ENCODE measurements at places on chromosomes 6 and 20.

GRCh38 chr6:53566755-53567154, 21.9 kb upstream of the GCLC start:
- DNase-seq: no peak

GRCh38 chr6:168926306-168926705, 327.3 kb downstream of the THBS2 start:
- no peak for DNase-seq

GRCh38 chr20:58374027-58374850, 14.8 kb upstream of the VAPB start:
- DNase-seq: no peak

DNA sequence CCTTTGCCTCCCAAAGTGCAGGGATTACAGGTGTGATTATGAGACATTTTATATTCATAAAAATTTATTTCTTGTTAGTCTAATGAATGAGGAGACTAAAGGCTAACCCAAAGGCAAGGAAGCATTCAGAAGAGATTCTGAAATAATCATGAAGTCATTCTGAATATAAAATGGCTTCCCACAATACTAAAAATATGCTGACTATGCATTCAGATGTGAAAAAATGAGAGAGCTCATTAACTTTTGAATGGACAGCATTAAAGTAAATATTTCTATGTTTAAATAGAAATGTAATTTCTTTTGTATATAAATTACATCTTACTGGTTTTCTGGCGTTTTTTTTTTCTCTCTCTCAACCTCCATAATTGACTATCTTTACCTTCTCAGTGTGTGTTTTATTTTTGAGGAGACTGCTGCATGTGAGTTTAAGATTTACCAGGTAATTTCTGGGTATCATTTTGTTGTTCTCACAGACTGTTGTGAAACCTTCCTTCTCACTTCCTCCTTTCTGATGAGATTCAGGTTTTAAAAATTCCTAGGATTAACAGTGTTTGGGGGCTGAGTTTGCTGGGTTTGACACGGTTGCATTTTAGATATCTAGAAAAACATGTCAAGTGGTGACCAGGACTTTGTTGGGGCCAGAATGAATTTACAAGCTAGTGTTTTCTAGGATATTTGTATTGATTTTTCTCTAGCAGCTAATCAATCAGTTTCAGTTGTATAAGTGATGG, 316.6 kb downstream of the CDKAL1 start:
- no peak for DNase-seq

GRCh38 chr6:145731447-145731846, 3.9 kb downstream of the EPM2A start:
- no peak for DNase-seq
